GM12865 (cell line): ENCODE measurements at places on chromosomes 1 and 21.

- DNase-seq, result no peak
Measured at GRCh38 chr1:172283766-172284165, 136.7 kb upstream of the C1orf105 start.

GRCh38 chr1:154460695-154461260, 41.2 kb upstream of the TDRD10 start:
- DNase-seq, result no peak

DNA sequence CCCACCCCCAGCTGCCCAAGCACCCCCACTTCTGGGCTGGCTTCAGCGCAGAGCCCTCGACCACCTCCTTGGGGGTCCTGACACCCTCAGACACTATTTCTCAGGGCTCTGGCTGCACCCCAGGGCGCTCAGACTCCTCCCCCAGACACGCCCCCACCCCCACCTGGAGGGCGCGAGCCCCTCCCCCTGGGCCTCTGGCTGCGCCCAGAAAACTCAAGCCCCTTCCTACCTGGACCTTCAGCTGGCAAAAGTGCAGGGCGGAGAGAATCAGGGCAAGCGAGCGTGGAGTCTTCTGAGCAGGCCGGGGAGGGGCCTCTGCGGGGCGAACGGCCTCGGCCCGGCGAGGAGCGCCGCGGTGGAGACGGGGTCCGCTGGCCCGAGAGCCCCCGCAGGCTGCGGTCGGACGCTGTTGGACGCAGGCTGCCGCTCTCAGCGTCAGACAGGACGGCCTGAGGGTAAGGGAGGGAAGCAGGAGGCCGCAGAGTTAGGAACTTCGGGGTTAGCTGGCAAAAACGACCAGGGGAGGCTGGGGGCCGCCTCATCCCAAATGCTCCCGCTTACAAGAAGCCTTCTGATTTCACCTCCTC, 17.4 kb upstream of the NBPF1 start:
- no peak for DNase-seq

- DNase-seq, result peak; percentile 36
Measured at GRCh38 chr1:93143136-93143535, 37.1 kb downstream of the TMED5 start.

- no peak for DNase-seq
Measured at GRCh38 chr1:234139966-234140365, 233.3 kb upstream of the COA6 start.

DNA sequence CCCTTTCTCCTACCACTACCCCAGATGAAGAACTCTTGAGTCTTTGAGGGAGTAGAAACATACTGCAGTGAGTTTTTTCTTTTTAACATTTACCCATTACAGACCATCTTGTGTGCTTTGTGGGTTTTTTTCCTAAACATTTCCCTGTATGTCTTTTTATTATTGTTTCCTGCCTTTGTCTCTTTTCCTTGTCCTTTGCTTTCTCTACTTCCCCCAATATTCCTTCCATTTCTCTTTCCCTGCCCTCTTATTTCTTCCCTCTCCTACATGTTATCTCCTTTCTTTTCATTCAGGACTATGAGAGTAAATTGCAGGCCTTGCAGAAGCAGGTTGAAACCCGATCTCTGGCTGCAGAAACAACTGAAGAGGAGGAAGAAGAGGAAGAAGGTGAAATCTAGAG, 79.1 kb upstream of the PGD start:
- no peak for DNase-seq

GRCh38 chr1:193079187-193079586, 19.8 kb downstream of the RO60 start:
- DNase-seq, result no peak

GRCh38 chr1:228139931-228140723, at the start of gene GUK1:
Gene GUK1, plus strand, starts transcription at chr1:228140279. Its CDS starts 24 bp downstream, at chr1:228140303.
- peak; percentile 100 for DNase-seq

DNA sequence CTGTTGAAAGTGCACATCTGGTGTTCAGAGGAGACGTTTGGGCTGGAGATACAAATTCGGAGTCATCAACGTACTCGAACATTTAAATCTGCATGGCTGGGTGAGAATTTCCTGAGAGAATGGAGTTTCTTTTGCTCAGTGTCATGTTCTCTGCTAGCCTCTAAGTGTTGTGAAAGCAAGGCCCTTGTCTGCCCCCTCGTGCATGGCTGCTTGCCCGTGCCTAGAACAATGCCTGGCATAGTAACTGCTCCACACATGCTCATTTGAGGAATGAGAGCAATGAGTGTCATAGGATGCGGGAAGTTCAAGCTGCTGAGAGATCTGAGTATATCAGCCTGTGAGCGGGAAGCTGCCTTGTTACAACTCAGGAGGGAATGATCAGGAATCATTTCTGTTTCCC, 171.1 kb upstream of the CSF3R start:
- no peak for DNase-seq

DNA sequence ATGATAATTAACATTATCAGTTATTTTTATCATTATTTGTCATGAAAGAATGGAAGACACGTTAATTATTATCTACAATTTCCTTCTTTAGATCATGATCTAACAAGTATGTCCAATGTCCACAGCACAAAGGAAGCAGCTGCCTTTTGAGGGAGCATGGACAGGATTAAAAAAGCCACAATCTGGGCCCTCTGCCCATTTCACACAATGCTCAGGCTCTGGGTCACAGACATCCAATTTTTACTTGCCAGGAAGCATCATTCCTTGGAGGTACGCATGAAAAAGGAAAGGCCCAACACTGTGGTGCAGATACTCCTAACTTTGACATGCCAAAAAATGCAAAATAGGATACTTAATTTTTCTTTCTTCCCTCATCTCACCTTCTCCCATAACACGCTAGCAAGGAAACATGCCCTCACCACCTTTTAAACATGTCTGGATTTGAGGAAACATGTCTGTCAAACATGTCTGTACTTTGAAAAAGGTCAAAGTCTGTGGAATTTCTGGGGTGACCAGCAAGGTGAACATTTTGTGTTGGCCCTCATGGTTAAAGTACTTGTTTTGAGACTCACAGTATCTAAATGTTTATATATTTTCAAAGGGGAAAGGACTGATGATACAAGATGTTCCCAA, 40.0 kb downstream of the GADD45A start:
- no peak for DNase-seq

DNA sequence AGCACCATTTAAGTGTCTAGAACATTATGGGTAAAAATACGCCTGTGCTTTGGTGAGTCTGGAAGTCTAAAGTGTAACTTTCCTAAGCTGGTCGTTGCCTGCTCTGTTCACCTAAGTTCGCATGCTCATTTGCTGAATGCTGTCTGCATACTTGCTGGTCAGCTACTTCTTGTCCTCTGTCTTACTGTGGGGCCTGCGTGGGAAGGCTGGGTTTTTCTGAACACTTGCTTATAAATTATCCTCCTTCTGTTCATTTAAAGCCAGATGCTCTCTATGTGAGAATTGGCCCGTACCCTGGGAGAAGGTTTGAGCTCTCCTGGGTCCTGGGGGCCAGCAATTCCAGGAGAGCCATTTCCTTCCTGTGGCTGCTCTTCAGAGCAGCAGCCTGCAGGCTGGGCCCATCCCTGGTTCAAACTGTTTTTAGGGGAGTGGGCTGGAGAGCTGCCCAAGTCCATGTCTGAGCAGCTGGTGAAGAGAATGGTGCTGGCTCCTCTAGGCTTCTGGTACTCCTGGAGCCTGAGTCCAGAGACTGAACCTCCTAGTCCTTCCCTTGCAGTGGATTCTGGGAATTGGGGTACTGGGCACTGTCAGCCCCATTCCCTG, 75.7 kb downstream of the GALNT2 start:
- DNase-seq, result no peak

DNA sequence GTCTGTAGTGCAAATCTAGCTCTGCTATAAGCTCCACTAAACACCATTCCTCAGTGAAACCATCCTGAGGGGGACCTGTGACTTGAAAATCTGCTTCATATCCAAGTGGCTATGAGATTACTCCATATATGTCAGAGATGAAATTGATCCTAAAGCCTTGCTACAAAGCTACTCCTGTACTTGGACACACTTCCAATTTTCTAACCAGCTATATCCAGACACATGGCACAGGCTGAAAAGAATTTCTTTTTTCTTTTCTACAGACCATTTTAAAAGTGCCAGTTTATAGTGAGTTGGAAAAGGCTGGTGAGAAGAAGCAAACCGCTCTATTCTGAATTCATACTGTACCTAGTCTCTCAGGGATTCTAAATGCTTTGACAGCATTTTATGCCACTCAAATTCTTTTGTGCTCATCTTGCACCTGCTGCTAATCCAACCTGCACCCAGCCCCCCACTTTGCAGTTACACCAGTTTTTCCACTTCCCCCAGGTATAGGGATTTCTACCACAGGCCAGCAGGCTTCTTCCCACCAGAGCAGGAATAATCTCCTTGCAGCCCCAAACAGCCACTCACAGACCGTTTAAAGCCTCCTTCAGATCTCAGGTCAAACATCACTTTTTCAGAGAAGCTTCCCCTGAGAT, 112.5 kb downstream of the RERE start:
- DNase-seq, result no peak

- no peak for DNase-seq
Measured at GRCh38 chr1:93440272-93440671, 7.6 kb upstream of the FNBP1L start.

DNA sequence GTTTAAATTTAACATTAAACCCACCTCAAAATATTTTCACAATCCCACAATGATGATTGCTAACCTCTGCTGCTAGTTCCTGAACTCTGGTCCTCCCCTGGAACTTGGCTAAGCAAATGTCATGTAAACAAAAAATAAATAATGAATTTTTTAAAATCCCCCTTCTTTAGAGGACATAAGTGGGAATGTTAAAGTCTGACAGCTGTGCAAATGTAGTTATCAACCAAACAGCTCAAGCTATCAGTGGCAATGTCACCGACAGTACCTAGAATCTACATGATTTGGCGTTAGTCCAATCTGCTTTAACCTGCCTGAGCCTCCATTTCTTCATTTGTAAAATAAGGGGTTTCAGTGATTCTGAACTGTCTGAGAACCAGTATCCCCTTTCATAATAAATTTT, 67.7 kb downstream of the GDAP2 start:
- DNase-seq, result no peak

- DNase-seq, result no peak
Measured at GRCh38 chr1:59704716-59705115, 110.0 kb upstream of the HOOK1 start.

DNA sequence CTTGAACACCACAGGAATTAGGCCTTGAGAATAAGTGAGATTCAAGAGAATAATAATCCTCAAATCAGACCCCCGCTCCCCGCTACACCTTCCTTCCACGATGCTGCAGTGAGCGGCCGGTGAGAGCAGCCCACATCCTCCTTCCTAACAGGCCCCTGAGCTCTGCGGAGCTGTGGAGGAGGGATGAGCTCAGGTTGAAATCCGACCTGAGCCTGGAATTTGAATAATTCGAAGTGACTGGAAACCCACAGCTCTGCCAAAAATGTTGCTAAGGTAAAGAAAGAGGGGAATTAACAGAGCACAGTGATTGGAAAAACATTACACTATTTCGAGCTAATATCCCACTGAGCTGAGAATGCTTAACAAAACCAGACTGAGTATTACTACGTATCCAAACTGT, 90.0 kb downstream of the URB2 start:
- no peak for DNase-seq

DNA sequence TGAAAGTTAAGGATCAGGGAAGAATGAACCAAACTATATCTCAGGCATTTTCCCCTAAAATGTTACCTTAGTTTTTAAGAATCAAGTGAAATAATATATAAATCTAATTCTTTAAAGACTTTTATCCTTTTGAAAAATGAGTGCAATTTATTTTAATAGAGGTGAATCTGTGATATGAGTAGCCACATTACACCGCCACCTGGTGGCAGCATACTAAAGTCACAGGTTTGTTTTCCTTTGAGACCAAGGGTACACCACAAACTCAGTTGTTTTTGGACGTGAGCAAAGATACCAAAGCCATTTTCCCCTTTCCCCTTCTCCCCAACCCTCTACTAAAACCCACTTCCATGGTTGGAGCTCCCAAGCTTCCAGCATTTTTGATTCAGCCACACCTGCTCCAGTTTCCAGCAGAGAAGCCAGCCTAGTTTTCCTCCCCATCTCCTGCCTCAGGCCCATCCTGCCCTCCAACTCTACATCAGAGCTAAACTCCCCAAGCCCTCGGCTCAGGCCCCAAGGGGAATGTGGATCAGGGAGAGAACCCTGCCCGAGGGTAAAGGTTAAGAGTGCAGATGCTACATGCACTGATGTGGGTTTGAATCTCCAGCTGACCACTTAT, 22.9 kb upstream of the LDLRAP1 start:
- peak; percentile 73 for DNase-seq

DNA sequence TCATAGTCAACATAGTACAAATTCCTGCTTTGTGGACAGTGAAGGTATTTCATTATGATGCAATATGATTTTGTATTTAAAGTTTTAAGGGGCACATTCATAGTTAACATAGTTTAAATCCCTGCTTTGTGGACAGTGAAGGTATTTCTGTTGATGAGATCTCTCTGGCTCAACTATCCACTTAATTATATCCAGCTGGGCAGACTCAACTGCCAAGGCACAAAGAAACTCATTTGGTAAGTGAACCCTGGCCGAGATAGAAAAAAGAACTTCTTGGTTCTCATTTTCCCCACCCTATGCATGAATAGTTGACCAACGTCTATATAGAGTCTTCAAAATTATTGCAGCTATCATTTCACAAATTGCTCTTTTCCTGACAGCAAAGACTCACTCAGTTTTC, 1194.6 kb downstream of the NCAM2 start:
- DNase-seq, result no peak

DNA sequence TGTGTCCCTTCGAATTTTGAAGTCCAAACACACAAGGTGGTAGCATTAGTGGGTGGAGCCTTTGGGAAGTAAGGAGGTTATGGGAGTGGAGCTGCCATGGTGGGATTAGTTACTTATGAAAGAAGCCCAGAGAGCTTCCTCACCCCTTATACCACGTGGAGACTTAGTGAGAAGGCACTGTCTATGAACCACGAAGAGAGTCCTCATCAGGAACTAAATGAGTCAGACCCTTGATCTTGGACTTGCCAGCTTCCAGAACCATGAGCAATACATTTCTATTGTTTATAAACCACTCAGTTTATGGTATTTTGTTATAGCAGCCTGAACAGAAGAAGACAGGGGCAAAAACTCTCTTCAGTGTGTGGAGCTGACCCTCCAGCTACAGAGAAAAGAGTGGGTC, 259.3 kb upstream of the AJAP1 start:
- no peak for DNase-seq

DNA sequence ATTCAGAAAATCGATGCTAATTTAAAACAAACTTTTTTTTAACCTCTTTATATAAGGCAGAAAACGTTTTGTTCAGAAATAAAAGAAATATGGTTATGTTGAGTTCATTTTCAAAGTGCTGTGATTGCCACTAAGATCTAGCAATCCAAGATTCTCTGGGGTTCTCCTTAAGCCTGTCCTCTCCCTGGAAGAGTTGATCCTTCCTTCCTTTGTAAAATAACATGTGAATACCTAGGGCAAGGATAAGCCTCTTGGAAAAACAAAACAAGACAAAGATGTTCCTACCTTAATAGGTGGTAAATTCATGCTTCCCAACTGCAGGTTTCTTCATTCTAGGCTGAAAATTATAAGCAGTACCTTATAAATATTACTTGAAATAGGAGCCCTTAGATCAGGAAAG, 18.0 kb upstream of the FOXD3 start:
- DNase-seq, result no peak

GRCh38 chr21:44762221-44763049, 39.2 kb downstream of the UBE2G2 start:
- no peak for DNase-seq
